ENCODE measurements at places on chromosomes 3 and 15. TPM values are rescaled to one million over a fixed set of nuclear protein-coding genes. Genes with fewer than 3 reads are reported as not detected.

The EPM2AIP1 gene
- total RNA-seq = 39.0 TPM

The ITGA11 gene
- total RNA-seq = 18.7 TPM

The THRB gene
- total RNA-seq = 7.5 TPM

The RBP2 gene
- total RNA-seq = not detected

The B3GALNT1 gene
- 52.8 TPM for total RNA-seq

The HHATL gene
- 2.1 TPM for total RNA-seq

The NPAP1 gene
- 0.44 TPM for total RNA-seq

Data from spinal cord (tissue), 10 donors.